ENCODE measurements at places on chromosomes 5 and 9.

GRCh38 chr5:37886242-37886905 is 46.5 kb upstream of the GDNF start:
- DNase-seq = no peak

DNA sequence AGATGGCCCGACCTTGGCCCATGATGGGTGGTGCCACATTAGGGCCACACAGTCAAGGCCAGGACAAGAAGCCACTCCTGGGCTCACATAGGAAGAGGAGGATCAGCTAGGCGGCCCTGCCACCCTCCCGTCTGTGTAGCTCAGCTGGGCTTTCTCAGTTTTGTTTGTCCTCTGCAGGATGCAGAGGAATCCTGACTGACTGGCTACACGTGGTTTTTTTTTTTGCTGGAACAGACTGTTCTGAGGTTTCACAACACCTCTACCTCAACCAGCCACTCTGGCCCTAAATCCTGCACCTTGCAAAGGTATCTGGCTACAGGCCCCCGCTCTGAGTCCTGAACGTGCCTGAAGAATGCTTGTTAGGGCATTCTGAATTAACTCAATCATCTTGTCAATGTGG is 88.3 kb upstream of the MSX2 start:
- DNase-seq = no peak

- no peak for DNase-seq
Observed at GRCh38 chr5:98872674-98873073, 56.1 kb downstream of the CHD1 start.

DNA sequence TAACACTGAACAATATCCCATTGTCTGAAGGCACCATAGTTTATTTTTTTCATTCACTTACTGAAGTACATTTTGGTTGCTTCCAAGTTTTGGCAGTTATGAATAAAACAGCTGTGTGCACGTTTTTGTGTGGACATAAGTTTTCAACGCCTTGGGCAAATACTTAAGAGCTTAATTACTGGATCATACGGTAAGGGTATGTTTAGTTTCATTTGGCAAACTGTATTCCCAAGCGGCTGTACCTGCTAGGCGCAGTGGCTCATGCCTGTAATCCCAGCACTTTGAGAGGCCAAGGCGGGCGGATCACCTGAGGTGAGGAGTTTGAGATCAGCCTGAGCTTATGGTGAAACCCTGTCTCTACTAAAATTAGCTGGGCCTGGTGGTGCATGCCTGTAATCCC is 63.7 kb upstream of the FAM120A start:
- no peak for DNase-seq
